Activated T-cell treated with anti-CD3 and anti-CD28 coated beads for 1 hour (primary cell): ENCODE measurements at places on chromosomes 2 and 18.

DNA sequence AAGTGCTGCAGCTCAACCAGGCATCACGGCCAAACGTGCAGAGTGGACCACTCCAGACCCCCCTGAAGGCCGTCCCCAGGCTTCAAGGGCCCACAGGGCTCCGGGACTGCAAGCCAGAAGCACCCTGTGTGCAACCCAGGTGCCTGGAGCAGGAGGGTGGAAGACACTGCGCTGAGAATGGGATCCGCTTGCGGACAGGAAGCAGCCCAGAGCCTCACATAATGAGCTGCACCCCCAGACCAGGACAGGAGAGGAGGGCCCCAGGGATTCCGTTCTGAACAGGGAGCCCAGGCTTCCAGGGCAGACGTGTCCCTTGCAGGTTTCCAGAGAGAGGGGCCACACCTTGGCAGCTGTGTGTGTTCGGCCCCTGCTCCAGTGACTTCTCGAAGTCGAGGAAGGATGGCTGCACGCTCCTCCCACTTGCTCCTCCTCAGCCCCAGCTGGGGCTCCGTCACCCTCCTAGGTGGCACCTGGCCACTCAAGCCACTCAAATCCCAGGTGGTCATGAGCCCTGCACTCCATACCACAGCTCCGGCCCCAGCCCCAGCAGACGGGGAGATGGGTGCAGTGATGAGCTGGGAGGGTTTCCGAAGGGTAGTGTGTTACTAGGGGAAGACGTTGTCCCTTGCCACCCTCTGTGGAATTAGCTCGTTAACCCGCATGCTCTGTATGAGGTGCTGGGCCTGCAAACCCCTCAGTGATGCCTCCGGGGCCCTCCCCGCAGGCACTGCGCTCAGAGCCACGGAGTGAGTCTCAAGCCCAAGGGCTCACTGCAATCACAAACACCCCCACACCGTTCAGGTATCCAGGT, 79.2 kb downstream of the NDUFA10 start:
- no peak for DNase-seq

DNA sequence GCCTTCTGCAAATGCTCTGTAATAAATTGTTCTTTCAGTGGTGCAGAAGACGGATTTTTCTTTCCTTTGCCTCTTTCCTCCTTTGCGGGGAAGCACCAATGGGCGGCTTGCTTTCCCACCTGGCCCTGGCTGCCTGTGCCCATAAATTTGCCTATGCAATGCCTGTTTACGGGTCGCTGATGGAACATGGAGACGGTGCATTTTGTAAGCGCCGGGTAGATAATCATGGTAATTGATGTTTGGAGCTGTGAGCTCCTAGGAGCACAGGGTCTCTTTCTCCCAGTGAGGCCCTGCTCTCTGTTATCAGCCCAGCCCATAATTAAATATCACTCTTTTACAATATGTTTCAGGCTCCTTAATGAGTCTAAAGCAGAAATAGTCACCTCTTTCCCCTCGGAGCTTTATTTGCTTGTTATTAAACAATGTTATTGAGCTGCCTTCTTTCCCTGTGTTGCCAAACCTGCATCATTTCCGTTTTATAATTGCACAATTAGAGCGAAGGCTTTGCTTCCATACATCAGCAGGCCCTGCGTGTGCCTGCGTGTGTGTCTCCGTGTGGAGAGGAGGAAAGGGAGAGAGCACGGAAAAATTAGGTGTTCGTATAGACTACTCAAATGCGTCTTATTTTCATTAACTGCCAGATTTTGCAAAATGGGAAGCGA, 437.4 kb upstream of the POU3F3 start:
- no peak for DNase-seq

DNA sequence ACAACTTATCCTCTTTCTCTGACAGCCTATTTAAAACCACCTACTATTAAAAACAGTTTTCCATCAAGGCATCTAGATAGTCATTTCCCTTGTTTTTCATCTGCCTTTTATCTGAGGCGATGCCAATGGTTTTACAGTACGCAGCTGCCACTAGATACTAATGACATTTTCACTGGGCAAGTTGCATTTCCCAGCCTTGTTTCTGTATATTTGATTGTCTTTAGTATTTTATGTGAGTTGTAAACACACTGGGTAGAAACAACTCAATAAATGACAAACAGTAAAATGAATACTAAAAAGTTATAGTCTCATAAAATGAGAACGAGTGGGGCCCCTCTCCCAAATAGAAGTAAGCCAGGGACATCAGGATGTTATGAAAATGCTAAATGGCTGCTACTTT, 8.9 kb upstream of the DARS1 start:
- DNase-seq = no peak

DNA sequence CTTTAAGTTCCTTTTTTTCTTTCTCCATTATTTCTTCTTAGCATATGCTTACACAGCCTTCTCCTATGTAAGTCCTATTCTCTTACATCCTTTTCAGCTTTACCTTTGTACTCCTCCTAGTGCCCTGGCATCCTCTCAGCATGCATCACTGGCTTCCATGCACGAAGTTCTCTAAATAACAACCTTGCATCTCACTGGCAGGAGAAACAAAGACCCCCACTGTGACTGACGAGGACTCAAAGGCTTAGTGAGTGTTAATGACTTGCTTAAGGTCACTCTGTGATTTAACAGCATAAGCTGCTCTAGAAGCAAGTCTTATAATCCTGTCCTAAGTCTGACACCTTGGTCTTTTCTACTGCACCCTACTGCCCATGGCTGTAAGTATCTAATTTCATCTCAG, 1236.0 kb upstream of the CELF4 start:
- no peak for DNase-seq

- no peak for DNase-seq
Observed at GRCh38 chr2:61117534-61117933, 44.5 kb upstream of the C2orf74 start.

DNA sequence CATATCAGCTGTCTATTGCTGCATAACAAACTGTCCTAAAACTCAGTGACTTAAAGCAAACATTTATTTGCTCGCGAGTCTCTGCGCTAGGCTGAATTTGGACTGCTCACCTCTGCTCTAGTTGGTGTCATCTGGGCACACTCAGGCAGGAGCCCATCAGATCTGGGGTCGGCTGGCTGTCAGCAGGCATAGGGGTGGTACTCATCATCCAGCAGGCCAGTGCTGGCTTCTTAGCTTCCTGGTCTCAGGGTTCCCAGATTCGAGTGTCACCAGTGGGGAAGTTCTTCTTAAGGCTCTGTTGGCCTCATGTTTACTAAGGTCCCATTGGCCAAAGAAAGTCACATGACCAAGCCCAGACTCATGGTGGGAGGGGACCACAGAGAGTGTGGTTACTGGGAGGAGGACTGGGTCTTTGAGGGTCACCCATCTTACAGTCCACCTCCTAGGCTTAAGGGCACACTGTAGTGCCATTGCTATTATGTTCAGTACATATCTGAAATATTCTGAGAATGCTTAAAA, 71.6 kb upstream of the ATG16L1 start:
- no peak for DNase-seq

GRCh38 chr2:98748292-98749065, 17.5 kb upstream of the MGAT4A start:
- no peak for DNase-seq

GRCh38 chr18:48662011-48662661, 123.3 kb downstream of the CTIF start:
- no peak for DNase-seq

DNA sequence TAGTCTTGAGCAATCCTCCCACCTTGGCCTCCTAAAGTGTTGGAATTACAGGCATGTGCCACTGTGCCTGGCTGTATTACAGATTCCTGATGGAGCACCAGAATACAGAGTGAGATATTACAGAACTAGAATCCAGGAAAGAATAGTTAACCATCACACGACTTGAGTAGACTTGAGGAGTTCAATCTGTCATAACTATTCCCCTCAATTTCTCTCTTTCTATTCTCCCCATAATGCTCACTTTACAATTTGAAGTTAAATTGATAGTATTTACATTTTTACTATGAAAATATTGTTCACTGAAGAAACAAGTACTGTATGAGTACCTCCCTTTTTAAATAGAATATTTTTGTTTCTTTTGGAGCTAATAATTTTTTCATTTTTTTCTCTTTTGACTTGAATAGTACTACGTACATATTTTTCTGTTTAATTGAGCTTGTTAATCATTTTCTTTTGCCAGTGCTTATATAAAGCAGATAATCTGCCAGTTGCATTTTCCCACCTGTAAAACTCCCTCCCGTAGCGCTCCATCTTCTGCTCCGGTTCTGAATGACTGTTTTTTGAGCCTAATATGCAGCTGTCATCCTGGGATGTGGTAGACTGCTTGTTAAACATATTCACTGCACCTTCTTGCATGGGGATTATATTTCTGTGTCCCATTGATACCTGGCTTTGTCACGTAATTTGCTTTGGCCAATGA, 105.5 kb downstream of the MYCN start:
- DNase-seq = no peak

DNA sequence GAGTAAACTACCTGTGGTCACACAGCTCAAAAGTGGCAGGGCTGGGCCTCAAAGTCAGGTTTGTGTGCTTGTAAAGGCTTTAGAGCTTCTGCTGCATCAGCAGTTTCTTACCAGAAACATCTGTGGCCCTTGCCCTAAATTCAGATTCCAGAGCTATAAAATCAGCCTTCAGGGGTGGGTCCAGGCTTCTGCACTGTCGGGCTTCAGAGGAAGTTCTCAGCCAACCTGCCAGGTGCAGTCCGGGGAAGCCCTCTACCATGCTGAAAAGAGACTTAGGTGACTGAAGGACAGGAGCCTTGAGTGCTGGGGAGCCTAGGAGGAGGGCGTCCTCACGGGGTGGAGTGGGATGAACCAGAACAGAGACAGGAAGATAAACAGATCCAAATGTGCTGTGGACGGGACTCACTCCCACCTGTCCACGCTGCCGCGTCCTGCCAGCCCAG, 69.9 kb upstream of the HS6ST1 start:
- DNase-seq = no peak

GRCh38 chr18:76479351-76480238, 15.4 kb downstream of the ZNF516 start:
- DNase-seq = no peak

DNA sequence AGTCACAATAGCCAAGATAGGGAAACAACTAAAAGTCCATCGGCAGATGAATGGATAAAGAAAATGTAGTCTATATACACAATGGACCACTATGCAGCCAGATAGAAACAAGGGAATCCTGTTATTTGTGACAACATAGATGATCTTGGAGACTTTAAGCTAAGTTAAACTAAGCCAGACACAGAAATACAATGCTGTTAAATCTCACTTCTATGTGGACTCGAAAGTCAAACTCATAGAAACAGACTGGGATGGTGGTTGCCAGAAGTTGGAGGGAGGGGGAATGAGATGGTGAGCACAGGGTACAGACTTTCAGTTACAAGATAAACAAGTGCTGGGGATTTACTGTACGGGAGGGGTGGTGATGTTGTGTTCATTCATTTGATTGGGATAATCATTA, 5.4 kb upstream of the CNDP1 start:
- no peak for DNase-seq

GRCh38 chr2:113053666-113054065, 999 bp upstream of the IL36B start:
- DNase-seq = no peak

DNA sequence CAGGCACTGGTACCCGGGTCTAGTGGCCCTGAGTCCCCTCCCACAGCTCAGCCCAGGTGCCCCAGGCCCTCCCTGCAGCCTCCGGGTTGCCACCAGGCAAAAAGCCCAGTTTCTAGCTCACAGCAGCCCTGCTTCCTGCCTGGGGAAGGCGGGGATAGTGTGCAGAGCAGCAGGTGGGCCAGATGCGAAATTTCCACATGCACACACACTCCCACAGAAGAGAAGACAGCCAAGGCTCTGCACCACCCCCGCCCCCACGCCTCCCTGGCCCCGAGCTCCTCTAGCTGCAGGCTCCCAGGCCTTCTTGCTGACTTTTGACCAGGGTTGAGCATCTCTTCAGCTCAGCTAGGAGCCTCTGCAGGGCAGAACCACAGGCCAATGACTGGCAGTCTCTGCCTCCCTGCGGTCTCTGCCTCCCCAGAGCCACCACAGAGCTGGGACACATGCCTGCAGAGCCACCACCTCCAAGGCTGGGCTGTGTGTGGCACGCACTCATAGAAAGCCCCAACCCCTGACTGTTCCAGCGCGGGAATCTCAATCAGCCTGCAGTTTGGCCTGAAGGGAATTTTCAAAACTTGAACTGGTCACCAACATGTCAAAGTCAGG, 7.2 kb downstream of the SLC66A2 start:
- no peak for DNase-seq

DNA sequence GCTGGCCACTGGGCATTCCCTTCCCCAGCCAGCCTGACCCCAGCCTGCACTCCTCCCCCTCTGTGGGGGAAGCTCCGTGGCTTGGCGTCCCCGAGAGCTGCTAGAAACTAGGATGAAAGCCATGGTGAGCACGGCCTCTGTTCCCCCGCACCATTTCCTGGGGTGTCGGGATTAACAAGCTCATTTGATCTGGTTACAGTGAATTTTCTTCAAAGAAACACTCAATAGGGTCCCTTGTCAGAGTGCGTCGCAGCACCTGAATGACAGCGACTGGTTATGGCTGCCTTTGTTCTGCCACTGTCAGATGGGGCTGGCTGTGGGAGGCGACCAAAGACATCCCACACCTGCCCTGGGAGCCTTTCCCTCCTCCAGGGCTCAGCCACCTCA, 7.7 kb upstream of the ALPI start:
- DNase-seq = no peak

DNA sequence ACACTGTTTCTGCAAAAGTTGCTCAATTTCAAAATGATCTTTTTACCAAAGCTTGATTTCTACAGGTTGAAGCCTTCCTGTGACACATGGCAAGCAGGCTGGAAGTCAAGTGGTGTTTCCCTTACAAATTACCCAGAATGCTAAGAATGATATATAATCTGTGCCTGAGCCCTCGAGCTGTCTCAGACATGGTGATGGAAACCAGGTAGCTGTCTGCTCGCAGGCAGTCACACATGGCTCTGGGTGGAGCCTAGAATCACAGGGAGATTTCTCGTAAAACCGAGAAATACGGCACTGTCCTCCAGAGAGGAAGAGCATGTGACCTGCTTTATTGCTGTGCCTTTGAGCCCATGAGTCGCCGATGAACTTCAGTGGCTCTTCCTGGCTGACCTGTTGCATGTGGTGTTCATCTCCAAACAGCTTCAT, 392.9 kb downstream of the ZNF521 start:
- DNase-seq = no peak

DNA sequence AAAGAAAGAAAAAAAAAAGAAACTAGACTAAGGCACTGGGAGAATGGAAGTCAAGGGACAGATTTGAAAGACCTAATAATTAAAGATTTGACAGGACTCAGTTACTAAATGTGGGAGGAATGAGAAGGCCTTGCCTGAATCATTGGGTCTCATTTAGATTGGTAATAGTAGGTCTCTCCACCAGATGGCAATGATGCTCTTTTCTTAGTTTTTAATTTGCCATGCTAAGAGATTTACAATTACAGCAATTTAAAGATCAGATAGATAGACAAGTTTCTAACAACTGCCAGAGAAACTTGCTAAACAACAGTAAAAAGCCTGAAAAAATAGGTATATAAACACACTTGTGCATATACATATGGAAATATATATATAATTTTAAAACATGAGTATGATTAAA, 153.0 kb downstream of the TMEM247 start:
- no peak for DNase-seq
